ENCODE measurements at places on chromosomes 6 and 20.

DNA sequence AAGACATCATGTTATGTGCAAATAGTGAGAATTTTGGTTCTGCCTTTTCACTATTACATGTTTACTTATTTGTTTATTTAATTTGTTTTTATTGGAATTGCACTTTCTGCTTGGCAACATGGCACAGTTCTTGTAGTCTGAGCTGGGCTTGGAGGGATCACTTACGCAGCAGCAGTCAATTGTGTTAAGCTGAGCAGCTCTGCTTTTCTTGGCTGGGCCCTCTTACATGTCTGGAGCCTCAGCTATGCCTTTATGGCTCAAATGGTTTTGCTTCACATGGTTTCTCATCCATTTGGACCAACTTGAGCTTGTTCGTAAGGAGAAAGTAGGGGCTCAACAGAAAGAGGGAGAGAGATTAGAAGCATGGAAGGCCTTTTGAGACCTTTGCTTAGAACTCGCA lies 327.5 kb upstream of the EPHA7 start:
- no peak for DNase-seq

DNA sequence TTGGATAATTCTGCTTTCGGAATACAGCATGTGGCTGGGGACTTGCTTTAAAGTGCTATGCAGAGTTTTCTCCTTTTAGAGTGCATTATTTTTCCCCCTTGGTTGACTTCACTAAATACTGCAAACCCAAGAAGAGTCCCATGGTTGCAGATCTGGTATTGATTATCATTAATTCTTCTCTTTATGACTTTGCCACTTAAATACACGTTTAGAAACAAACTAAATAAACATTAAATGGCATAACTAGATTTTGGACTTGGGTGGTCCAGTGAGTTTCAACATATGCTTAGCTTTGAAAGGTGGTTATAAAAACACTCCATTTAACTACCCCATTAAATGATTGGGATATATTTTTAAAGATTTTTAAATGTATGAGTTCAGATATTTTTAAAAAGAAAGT lies 279.2 kb downstream of the SOX4 start:
- DNase-seq, result no peak

DNA sequence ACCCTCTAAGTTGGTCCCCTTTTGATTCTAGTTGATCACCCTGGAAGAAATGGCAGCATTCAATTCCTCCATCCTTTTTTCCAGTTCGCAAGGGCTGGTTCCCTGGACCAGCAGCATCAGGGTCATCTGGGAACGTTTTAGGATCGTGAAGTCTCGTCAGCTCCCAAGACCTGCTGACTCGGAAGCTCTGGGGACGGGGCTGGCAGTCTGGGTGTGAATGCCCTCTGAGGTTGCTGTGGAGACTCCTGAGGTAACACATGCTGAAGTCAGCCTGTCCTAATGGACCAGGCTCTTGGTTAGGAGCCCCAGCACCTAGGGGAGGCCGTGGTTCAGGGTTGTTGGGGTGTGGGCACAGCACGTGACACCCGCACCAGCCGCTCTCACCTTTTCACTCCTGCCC lies 164.1 kb downstream of the SYNDIG1 start:
- no peak for DNase-seq

DNA sequence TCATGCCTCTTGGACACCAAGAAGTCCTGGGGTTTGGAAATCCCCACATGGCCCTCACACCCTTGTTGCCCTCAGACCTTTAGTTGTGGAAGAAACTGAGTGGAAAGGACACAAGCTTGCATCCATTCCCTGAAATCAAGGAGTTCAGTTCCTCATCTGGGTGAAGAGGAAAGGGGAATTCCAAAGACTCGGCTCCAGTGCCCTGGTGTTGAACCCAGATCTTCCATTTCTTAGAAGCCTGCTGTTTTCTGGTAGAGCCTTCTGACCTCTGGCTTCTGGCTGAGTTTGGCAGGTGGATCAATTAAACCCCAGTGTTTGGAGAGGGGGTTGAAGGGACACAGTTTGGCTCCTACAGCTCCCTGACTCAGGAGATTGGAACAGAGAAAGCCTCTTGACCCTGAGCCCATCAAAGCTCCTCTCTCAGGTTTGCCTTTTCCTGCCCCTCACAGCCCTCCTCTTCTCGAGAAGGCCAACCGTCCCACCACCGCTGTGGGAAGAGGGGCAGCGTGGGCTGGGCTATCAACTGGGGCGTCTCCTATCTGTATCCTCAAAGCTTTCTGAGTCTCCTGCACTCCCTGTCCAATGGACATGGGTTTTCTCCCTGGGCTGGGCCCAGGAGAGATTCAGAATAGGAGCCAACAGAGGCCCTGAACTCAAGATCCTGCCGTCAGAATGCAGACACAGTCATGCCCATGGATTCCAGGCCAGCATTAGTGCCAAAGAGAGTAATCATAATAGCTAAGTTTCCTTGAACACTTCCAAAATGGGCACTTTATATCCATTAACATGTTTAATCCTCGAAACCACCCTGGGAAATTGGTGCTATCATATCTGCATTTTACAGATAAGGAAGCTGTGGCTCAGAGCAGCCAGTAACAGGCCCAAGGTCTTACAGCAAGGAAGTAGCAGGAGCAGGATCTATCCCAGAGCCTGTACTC lies 146.2 kb downstream of the VEGFA start:
- no peak for DNase-seq

DNA sequence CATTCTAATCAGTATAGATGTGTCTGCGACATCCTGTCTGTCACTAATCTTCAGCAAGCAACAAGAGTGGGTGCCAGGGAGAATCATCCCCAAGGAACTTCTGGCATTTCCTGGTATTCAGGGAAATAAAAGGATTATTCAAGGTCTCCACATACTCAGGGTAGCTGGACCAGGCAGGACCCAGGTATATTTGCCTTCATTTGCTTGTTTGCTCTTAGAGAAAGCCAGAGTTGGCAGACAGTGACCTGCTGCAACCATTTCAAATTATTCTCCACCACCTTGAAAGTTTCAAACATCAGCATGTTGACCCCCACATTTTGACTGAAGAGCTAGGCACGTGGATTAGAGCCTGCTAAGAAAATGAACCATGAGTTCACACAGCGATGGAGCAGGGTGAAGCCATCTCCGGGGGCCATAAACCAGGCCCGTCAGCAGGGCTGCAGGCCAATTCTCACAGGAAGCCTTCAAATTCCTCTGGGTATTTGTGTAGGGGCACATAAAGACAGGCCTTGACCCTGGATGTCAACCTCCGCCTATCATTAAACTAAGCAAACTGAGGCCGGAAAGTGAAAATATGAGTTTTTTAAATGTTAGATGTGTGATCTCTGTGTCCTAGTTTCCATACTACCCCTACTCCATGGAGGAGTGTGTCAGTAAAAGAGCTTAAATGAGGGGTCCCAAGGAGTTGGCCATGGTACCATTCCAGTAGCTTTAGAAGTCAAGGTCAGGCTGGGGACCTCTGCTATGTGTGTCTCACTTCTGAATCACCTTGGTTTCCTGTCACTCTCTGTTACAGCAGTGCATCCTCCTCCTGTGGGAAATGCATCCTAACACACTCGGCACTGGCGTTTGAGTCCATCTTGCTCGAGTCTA lies 32.9 kb downstream of the TRAM2 start:
- no peak for DNase-seq

GRCh38 chr20:37131486-37131885 lies 35.7 kb upstream of the RBL1 start:
- no peak for DNase-seq

GRCh38 chr20:24147961-24148360 lies 159.4 kb upstream of the GGTLC1 start:
- DNase-seq, result no peak

- DNase-seq, result no peak
Observed at GRCh38 chr20:32648761-32649650, 24.7 kb downstream of the C20orf203 start.

DNA sequence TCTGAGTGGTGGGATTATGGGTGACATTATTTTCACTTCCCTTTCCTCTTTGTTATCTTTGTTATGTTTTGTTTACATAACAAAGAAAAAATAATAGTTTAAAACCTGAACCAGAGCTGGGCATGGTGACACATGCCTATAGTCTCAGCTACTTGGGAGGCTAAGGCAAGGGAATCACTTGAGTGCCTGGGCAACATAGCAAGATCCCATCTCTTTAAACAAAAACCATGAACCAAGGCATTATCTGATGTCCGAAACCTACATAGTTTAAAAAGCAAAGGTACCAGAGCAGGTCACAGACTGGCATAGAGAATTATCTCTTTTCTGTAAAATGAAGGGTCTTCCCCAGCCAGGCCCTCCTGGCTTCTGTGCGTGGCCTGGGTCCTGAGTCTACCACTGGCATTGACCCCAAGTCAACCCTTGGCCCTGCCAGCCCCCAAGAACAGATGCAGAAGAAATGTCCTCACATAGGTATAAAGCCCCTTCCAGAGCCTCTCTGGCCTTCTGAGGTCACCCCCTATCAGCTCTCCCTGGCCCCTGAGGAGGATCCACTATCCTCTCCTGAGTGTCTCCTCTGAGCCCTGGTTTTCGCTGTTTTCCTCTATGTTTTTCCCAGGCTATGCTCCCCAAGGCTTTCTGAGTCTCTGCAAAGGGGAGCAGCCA lies 81.3 kb downstream of the TRERF1 start:
- DNase-seq, result no peak

- DNase-seq, result no peak
Observed at GRCh38 chr6:22251348-22251747, 45.5 kb downstream of the PRL start.

GRCh38 chr6:31381666-31382065 lies 21.7 kb upstream of the MICA start:
- DNase-seq, result no peak

- no peak for DNase-seq
Observed at GRCh38 chr6:92667843-92668242, 751.5 kb downstream of the EPHA7 start.

Data from T-helper 9 cell (primary cell).